ENCODE measurements at places on chromosomes 16 and 17.
A peak's percentile ranks its signal among the peaks of the same experiment; 100 is the strongest.

DNA sequence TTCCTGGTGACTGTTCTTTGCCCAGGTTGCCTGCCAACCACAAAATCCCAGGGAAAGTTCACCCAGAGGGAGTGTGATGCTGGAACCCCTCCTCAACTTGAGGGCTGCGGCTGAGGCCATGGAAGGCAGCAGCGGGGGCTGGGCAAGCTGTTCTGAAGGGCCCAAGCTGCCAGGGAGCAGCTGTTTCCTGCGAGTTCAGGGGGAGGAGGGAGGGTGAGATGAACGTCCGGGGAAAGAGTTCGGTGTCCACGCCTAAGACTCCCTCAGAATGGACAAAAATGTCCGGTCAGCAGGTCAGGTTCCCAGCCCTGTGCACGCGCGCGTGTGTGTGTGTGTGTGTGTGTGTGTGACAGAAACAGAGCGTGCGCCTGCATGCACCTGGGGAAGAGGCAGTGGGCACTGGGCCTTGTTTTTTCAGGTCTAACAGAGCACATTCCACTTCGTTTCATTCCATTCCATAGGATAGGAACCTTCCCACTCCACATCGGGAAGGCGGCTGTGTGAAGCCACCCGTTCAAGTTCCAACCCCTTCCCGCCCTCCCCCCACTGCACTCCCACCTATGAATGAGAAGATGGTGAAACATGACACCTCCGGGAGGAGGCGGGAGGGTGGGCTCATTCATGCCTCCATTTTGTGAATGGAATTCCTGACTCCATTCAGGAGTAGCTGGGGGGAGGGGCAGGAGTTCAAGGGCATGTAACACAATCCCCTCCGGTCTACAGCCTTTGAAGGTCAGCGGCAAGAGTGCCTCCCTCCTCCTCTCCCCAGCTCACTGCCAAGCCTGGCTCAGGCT is 15.7 kb downstream of the ETV4 start:
- no peak for DNase-seq

DNA sequence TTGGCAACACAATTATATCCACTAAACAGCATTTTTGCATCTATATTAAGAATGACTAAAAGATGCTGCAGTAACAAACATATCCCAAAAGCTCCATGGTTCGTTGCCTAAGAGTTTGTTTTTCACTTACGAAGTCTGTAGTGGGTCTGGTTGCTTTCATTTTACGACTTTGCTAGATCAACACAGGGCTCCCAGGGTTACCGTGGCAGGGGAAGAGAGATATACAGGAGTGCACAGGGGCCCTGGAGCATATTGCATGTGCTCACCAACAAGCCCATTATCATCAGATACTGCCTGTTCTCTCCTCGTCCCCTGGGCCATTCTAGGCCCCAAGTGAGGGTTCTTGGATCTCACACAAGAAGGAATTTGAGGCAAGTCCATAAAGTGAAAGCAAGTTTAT is 3.1 kb upstream of the MMP2 start:
- no peak for DNase-seq

- no peak for DNase-seq
These were observed 3.9 kb upstream of the WFIKKN2 start for GRCh38 chr17:50831471-50831928.

- DNase-seq: no peak
These were observed 11.7 kb downstream of the JPH3 start for GRCh38 chr16:87613961-87614360.

GRCh38 chr16:25063102-25063501 is 47.9 kb upstream of the ARHGAP17 start:
- no peak for DNase-seq

GRCh38 chr17:7589891-7590691 is at the start of gene SOX15:
SOX15 (minus strand) TSS chr17:7590094; CDS start chr17:7589676, 418 bp downstream.
- no peak for DNase-seq

- no peak for DNase-seq
These were observed 3.4 kb downstream of the USH1G start for GRCh38 chr17:74919440-74920305.

- no peak for DNase-seq
These were observed 11.9 kb downstream of the CLEC19A start for GRCh38 chr16:19297454-19297853.

DNA sequence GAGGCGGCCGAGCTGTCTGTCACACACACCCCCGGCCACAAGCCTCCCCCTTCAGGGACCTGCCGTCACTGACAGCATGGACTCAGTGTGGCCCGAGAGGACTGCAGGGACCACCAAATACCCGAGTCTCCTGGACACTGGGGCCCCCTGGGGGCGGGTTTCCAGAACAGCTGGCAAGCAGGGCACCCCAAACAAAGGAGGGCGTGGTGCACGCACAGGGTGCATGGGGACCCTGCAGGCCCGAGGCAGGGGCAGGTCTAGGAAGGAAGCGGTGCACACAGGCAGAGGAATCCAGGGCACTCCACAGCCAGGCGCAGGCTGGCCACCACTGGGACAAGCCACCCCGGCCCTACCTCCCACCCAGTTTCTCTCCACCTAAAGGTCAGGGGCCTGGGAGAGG is 28.7 kb upstream of the ENPP7 start:
- no peak for DNase-seq

DNA sequence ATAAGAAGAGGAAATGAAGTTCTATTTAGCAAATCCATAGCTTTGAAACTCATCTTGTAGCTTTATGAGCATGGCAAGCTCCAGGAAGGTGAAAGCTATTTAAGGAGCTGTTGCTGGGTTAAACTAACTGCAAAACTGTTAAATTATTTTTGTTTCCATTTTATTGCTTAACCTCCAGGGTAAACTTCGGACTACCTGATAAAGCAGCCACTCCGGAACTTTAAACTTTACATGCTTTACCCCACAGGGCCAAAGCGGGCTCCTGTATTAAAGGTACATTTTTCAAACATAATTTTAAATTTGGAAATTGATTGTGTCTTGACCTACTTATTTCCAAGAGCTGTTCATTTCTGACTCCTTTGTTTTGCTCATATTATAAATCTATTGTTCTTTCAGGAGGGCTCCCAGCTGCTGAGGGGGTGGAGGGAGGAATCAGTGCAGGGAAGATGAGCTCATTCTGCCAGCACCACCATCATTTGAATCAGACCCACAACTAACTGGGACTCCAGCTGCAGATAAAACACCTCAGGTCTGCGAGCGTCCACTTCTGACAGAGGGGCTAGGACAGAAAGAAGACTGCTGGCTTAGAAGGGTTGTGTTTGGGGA is 157.9 kb downstream of the IRX3 start:
- DNase-seq: no peak

DNA sequence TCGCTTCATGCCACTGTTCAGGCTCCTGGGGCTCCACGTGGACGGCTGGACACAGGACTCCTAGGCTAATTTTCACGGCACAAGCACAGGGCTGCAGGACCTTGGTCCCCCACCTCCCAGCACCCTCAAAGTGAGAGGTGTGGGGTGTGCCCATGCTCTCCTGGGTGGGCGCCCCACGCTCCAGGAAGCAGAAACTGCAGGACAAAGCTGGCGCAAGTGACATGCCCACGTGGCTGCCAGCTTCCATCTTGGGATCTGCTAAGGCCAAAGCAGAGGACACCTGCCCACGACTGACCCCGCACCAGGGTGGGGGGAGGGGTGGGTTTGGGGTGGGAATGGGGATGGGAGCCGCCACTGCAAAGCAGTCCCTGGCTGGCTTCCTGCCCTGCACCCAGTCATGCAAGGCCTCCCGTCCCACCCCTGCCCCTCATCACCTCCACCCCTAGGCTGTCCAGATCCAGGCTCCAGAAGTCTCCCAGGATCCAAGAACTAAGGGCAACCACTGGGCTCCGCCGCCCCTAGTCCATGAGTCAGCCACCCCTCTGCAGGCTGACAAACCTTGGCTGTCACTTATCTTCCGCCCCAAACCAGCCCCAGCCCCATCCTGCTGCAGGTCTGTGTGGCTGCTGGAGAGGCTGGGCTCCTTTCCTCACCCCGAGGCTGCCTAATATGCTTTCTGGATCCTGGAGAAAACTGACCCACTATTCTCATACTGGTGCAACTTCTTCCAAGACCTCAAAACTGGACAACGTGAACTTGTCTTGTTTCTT is 11.1 kb downstream of the USP6 start:
- peak; percentile 14 for DNase-seq

DNA sequence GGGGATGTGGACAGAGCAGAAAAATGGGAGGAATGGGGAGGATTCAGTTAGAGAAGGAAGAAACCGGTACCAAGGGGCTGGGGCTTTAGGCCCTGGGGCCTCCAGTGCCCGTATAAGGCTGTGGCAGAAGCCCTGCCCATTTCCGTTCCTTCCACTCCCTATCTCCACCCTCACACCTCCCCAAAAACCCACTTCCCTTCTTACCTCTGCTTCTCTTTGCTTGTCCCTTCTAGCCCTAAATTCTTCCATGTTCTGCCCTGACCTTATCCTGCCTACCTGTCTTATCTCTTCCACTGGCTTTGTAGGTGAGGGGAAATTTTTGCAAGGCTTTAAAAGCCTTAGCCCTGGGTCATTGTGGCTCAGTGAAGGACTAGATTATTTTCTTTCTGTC is 4.1 kb downstream of the RNF167 start:
- DNase-seq: peak; percentile 70

GRCh38 chr16:1042866-1043265 is 29.7 kb upstream of the SSTR5 start:
- DNase-seq: no peak

- no peak for DNase-seq
These were observed 6.3 kb downstream of the TBC1D16 start for GRCh38 chr17:80029258-80029974.

- no peak for DNase-seq
These were observed 48.2 kb downstream of the MRC2 start for GRCh38 chr17:62675701-62676100.

- DNase-seq: no peak
These were observed 25.8 kb downstream of the SMPD3 start for GRCh38 chr16:68422396-68422960.

- no peak for DNase-seq
These were observed 321.2 kb downstream of the ABCC12 start for GRCh38 chr16:47834485-47835024.

GRCh38 chr16:58010886-58011285 is 9.7 kb downstream of the USB1 start:
- no peak for DNase-seq

DNA sequence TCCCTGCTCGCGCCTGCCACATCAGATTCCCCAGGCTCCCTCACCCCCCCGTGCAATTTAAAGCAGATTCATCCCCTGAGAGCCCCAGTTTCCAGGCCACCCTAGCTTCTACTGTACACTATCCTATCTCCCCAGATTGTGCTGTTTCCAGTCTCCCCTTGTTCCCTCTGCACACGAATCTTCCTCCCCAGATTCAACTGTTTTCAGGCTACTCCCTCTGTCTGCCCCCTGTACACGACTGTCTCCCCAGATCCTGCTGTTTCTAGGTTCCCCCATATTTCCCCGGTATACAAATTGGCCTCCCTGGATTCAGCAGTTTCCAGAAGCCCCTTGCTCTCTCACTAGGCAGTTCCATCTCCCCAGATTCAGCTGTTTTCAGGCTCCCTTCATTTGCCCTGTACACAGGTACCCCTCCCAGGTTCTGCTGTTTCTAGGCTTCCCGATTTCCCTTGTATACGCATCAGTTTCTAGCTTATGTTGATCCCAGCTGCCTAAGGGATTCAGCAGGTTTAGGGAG is 22.9 kb downstream of the COPZ2 start:
- no peak for DNase-seq

DNA sequence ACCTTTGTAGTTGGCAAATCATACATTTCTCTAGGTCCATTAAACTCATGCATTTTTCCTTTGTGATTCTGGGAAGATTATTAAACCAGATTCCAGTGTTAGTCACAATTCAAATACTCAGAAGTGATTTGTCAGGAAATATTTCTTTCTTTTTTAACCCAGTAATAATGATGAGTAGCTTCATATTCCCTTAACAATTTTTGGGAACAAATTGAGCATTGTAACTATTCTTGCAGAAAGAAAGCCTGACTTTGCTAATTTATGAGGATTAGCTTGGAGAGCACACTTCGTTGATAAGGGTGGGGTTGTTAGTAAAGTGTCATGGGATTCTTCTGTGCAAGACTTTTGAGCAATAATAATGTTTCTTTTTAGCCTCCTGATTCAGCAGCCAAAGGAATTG is 18.7 kb upstream of the KRT24 start:
- no peak for DNase-seq

GRCh38 chr16:54504372-54504771 is 217.8 kb upstream of the IRX3 start:
- DNase-seq: no peak

GRCh38 chr16:88003736-88004135 is 52.5 kb downstream of the BANP start:
- no peak for DNase-seq

All from stimulated activated CD8-positive, alpha-beta memory T cell treated with anti-CD3 and anti-CD28 coated beads, Interleukin-4, amount 100 ng/mL, for 48 hours (primary cell).